Hindlimb muscle (tissue), 1 donor: ENCODE measurements at places on chromosomes 7 and 10.
A peak's percentile ranks its signal among the peaks of the same experiment; 100 is the strongest.

DNA sequence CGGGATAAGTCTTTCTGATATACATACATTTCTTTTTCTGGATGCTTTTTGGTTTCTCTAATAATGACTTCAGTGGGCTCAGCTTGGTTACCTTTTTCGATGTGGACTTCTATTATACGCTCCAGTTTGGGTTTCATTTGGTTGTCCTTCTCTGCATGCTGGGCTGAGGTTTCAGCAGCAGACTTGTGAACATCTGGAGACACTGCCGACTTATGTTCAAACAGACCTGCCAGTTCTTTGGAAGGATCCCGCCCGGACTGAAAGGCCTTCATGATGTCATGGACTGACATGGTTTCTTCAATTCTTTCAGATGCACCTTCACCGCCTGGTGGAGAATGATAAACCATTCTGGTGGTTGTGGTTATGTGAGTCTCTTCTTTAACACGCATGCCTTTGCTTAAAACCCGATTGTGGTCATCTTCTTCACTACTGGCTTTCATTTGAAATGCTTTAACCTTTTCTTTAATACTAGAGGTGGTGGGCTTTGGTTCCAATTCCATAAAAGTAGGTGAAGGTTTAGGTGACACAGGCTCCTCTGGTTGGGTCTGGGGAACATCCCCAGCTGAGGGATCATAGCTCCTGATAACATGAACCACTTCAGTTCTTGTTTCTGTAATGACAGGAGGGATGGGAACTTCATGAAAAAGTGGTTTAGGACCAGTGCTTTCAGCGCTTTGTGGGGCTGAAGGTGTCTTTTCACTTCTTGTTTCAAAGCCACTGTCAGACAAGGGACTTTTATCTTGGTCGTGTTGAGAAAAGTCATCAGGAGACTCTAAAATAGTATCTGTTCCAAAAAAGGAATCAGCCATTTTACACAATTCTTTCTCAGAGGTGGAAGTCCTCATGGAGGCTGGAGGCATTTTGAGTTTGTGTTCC is 167.7 kb upstream of the CCDC6 start:
- no peak for DNase-seq

DNA sequence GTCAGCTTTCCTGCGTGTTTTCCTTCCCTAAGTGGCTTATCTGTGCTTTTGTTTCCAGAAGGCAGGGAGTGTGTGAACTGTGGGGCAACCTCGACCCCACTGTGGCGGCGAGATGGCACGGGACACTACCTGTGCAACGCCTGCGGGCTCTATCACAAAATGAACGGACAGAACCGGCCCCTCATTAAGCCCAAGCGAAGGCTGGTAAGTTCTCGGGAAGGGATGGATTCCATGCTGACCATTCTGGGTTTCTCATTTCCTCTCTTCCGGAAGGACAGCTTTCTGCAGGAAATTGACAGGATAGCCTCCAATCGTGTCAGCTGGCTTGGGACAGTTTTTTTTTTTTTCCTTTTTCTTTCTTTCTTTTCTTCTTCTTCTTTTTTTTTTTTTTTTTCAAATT is 9.4 kb downstream of the GATA3 start:
- DNase-seq: no peak

DNA sequence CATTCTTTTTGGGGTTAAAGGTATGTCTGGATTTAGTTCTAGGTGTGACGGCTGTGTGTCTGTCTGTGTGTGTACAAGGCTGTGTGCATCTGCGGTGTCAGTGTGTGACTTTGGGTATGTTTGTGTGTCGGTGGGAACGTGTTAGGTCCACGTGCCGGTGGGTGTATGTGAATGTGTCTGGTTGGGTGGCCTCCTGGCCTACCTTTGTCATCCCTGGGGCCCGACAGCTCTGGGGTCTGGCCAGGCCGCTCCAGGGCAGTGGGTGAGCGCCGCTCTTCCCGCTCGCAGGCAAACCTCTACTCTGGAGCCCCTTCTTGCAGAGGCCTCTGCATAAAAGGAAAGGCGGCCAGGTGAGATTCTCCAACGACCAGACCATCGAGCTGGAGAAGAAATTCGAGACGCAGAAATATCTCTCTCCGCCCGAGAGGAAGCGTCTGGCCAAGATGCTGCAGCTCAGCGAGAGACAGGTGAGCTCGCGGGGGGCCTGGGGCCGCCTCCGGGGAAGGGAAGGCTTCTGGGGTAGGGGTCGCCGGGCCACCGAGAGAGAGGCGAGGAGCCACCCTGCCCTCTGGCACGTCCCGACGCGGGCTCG is 2.4 kb downstream of the HHEX start:
- no peak for DNase-seq

GRCh38 chr10:48266528-48266927 is 8.0 kb downstream of the FRMPD2 start:
- DNase-seq: no peak

GRCh38 chr10:1893941-1894340 is 156.6 kb upstream of the ADARB2 start:
- no peak for DNase-seq

DNA sequence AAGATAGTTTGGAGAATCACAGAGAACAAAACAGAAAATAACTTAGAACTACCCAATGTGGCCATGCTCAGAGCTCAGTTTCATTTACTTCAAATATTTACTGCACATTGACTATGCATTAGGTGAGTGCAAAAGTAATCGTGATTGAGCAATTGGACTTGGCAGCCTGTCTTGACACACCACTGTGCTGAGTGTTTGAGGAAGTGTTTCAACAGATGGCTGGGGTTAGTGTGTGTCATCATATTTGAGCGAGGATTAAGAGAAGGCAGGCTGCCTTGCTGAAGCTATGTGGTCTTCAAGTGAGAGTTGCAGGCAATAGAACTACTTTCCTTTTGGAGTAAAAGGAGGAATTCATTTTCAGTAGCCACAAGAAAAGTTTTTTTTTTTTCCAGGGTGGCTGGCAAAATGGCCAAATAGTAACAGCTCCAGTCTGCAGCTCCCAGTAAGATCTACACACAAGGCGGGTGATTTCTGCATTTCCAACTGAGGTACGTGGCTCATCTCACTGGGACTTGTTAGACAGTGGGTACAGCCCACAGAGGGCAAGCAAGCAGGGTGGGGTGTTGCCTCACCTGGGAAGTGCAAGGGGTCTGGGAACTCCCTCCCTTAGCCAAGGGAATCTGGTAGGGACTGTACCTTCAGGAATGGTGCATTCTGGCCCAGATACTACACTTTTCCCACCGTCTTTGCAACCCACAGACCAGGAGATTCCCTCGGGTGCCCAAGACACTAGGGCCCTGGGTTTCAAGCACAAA is 37.6 kb downstream of the AKR1C4 start:
- peak; percentile 27 for DNase-seq

GRCh38 chr10:89684604-89685003 is 16.8 kb upstream of the KIF20B start:
- no peak for DNase-seq

GRCh38 chr7:44945479-44945878 is 33.3 kb downstream of the MYO1G start:
- DNase-seq: no peak

DNA sequence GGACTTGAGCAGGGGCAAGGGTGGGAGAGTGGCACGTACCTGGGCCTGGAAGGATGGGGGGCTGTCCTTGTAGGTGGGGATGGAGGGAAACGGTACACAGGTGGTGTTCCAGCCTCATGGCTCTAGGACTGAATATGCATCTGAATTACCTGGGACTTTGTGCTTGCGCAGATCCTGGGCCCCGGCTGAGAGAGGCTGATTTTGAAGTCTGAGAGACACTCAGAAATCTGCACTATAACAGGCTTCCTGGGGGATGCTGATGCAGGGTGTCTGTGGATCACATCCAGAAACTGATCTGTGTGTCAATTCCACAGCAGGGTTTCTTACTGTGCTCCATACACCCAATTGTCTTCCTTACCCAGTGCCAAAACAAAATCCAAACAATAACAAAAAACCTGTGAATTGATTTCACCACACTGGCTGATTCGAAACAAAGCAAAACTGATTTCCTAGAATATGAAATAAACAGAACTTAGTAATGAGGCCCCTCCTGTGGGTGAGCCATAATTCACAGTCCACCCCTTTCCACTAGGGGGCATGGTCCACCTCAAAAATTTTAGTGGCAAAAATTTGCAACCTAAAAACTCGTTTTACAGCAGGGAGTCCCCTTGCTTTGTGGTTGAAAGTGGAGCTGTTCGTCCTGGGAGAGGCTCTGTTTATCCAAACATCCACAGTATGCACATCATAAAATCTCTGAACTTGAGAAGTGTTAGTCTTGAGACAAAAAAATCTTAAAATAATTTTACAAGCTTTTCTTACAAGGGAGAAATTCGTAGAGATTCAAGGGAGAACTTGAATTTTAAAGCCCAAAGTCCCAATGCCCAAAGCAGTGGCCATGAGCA is 32.0 kb upstream of the PLEKHA1 start:
- DNase-seq: peak; percentile 44

- no peak for DNase-seq
These were observed 85.2 kb downstream of the RNLS start for GRCh38 chr10:88497913-88498312.

DNA sequence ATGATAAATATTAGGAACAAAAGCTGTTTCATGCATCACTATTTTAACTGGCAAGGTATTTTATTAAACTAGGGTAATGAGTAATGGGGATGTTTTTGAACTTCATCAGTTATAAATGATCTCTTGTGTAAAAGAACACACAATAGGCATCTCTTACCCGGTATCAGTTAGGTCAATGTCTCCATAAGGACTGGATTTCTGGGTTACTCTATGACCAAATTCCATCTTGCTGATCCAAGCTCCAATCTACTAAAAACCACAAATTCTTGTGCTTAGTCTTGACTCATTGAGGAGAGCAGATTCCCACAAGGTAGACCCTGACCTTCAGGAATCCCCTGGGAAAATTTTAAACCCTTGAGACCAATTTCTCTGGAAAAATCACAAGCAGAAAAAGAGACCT is 1167.7 kb downstream of the XPNPEP1 start:
- no peak for DNase-seq

DNA sequence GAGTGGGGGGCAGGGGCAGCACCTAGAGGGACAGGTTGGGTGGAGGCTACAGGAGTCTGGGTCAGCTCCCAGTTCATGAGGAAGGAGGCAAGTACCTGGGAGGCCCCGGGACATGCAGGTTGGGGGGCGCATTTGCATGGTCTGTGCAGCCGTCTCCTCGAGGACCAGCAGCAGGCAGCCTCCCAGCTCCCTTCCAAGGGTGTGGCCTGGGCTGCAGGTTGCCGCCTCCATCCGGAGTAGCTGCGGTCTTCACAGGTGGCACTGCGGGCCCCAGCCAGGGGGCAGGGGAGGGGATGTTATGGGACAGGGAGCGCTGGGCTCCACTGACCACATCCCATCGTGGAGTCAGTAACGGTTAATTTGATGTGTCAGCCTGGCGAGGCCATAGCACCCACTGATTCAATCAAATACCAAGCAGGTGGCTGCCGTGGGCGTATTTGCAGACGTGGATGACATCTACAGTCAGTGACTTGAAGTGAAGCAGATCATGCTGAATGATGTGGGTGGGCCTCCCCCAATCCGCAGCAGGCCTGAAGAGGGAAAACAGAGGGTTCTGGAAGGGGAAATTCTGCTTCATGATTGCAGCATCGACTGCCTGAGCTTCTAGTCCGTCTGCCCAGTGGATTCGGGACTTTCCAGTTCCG is 81.6 kb downstream of the PRKAG2 start:
- no peak for DNase-seq

DNA sequence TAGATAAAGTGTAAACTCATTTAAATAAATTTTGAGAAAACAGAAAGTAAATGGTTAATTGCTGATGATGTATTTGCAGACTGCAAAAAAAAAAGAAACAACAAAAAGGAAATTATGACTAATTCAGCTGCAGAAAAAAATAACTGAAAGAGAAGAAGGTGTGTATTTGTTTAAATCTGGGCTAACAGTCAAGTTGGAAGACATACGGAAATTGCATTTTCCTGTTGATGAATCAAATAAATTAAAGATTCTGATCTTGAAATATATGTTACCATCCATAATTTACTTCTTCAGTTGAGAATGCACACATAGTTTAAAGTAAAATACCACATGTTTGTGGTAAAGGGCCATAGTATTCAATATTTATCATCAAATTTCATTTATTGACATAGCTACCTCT is 19.3 kb upstream of the ING3 start:
- DNase-seq: no peak

- peak; percentile 63 for DNase-seq
These were observed 983 bp downstream of the FZD8 start for GRCh38 chr10:35640951-35641675.

- DNase-seq: no peak
These were observed 589.1 kb upstream of the ADARB2 start for GRCh38 chr10:2326411-2326810.

DNA sequence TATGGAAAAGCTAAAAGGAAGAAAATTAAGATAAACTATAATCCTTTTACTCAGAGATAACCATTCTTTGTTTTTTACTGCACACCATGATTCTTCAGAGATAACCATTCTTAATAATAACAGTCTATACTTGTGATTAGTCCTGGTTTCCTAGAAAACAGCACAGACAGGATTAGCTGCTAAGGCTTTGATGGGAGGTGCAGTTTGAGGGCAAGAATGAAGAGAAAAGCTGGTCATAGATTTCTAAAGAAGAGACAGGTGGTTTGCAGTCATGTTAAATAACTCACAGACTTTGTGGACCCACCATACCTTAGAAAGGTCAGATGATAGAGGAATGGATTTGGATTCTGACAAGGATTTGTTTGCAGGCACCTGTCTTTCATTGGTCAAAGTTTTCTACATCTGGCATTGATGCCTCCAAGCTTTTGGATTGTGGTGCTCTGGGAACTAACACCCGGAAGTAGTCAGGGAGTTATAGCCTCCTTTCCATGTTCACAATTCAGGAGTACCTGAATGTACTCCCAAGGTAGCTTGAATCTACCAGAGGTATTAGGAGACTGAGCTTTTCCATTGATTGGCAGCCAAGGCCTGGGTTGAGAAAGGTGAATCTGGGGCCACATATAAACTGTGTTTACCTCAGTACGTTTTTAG is 3.7 kb downstream of the SMC3 start:
- DNase-seq: no peak

DNA sequence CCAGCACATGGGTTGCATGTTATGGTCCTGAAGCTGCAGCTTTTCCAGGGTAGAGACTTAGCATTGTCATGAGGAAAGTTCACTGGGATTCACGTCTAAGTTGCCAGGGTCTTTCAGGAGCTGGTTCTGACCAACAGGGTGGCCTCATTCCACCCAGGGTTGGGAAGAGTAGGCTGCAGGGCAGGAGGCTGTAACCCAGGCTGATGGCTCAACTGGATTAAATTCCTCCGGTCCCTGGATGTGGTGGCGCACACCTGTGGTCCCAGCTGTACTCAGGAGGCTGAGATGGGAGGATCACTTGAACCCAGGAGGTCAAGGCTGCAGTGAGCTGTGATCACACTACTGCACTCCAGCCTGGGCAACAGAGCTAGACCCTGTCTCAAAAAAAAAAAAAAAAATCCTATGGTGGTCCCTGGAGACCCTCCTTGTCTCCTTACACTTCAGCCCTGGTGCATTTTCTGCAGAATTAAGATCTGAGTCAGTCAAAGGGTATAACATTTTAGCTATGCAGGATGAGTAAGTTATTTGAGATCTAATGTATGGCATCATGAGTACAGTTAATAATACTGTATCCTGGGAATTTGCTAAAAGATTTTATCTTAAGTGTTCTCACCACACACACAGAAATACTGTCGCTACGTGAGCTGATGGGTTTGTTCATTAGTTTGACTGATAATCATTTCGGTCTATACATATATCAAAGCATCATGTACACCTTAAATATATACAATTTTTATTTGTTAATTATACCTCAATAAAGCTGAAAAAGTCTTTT is 44.0 kb downstream of the ASB13 start:
- no peak for DNase-seq

GRCh38 chr7:139560199-139560598 is 36.7 kb downstream of the CLEC2L start:
- no peak for DNase-seq

GRCh38 chr7:135385209-135385608 is 124.7 kb downstream of the CNOT4 start:
- no peak for DNase-seq

GRCh38 chr7:70887186-70887585 is 244.8 kb upstream of the GALNT17 start:
- no peak for DNase-seq
